ENCODE measurements at places on chromosomes 13 and 19.

DNA sequence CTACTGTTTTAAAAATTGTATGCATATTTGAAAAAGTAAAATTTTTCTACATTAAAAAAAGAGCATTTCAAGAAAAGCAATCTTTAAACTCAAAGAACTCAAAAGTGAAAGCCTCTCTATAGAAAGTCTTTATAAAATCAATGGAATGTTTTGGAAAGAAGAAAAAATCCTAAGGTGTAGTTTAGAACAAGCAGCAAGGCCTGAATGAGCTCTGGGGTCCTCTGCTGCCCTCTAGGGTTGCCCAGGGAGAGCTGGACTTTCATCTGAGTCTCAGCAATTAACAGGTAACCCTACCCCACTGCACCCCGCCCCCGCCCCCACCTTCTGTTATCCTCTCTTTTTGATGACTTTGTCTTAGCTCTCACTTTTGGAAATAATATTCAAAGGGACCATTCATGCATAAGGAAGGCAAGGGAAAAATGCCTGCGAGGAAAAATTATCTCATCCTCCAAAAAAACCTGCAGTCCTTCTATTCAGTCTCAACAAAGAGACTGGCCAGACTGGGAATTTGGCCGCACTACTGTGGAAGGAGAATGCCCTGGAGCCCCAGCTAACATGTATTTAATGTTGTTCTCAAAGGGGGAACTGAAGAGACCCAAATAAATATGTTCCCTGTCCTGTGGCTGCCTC is 24.1 kb downstream of the SLC25A30 start:
- peak; percentile 33 for DNase-seq

- no peak for DNase-seq
These were observed 15.2 kb upstream of the SUPT20H start for GRCh38 chr13:37074703-37075102.

GRCh38 chr19:5285955-5286354 is 54.7 kb downstream of the PTPRS start:
- DNase-seq, result no peak

GRCh38 chr19:32809754-32810153 is 59.8 kb downstream of the SLC7A9 start:
- DNase-seq, result no peak

- no peak for DNase-seq
These were observed 59.5 kb downstream of the SLC7A1 start for GRCh38 chr13:29535663-29536655.

- no peak for DNase-seq
These were observed 576 bp upstream of the MZF1 start for GRCh38 chr19:58573658-58574164.

- DNase-seq, result no peak
These were observed 6.4 kb downstream of the ANGPTL4 start for GRCh38 chr19:8370176-8371010.

GRCh38 chr13:38496917-38497316 is 147.3 kb downstream of the UFM1 start:
- no peak for DNase-seq

- no peak for DNase-seq
These were observed 712.5 kb downstream of the DIAPH3 start for GRCh38 chr13:59451236-59451635.

- DNase-seq, result no peak
These were observed 8.7 kb upstream of the INSL3 start for GRCh38 chr19:17829855-17830566.

GRCh38 chr13:71661921-71662320 is 205.1 kb downstream of the DACH1 start:
- no peak for DNase-seq

DNA sequence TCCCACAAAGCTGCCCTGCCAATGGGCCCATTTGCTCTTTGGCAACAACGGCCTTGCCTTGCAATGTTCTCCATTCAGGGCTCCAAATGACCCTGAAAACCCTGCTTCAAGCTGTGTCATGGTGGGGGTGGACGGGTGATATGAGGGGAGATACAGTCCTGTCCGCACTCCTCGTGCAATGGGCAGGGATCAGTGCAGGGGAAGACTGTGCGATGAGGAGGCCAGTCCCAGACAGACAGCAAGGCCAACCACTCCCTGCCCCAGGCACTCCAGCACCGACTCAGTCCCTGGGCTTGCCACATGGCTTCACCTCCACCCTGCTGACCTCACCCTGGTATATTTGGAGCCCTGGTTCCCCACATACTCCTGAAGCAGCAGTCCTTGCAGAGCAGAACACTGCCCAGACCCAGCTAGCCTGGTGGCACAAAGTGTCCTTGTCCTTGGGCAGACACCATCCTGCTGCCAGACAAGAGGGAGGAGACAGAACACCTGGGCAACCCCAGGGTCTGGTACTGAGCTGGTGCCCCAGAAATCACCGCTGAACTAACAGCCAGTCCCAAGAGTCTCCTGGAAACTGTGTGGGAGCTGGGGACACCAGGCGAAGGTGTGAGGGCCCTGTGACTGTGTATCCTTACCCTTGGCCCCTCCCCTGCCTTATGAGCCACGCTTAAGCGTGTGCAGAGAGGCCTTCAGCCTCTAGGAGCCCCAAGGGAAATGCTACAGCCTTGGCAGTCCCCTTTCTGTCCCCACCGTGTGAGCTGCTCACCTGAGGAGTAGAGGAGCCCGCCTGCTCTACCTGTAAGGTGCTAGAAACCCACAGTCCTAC is 9.1 kb upstream of the SLC35E1 start:
- no peak for DNase-seq

DNA sequence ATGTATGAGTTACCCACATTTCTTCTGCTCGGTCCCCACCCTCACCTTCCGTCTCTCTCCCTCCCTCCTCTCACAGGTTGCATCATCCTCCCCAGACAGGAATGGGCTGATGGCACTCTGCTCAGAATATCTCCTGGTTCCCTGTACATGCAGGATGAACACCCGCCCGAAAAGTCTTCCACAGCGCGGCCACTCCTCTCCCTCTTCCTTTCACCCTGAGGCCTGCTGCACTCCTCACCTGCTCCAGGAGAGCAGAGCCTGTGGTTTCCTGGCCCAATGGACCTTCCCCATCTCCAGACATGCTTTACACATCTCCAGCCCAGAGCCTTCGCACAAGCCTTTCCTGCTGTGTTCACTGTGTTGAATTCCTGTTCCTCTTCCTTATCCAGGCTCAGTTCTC is 40.9 kb downstream of the GSX1 start:
- no peak for DNase-seq

GRCh38 chr19:53076984-53077383 is 26.2 kb downstream of the ZNF160 start:
- peak; percentile 4 for DNase-seq

GRCh38 chr19:17076543-17076991 is 990 bp downstream of the MYO9B start:
- DNase-seq, result peak; percentile 50

GRCh38 chr19:2387367-2388288 is 27.6 kb downstream of the TMPRSS9 start:
- DNase-seq, result no peak

DNA sequence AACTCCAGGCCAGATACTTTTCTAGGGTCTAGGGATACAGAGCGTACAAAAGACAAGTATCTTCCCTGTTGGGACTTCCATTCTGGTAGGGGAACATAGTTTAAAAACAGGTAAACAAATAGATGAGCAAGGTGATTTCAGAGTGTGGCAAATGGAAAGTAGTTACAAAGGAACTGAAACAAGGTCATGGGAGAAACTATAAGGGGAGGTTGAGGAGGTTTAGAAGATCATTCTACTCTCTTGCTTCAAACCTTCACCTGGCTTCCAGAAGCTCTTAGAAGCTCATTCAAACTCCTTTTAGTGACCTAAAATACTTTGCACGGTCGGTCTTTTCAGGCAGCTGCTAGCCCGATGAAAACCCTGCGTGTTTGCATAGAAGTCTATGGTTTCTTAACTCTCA is 9.1 kb downstream of the FFAR2 start:
- no peak for DNase-seq

- no peak for DNase-seq
These were observed 20.0 kb upstream of the WTIP start for GRCh38 chr19:34461375-34462100.

DNA sequence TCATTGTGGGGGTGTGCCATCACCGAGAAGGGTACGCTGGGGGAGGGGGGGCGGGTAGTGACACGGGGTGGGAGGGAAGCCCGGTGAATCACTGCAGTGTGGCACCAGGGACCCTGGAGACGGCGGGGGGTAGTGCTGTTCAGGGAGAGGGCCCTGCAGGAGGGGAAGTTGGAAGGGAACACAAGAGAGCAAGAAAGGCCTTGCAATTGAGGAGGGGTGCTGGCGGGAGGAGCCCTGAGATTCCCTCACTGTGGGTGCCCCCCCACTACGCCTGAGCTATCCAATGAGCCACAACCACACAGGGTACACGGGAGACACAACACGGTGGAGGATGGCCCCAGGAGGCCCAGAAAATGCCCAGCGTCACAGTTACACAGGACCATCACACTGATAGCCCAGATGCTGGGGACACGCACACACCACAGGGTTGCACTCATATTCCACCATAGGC is 516 bp upstream of the ATP1A3 start:
- no peak for DNase-seq

DNA sequence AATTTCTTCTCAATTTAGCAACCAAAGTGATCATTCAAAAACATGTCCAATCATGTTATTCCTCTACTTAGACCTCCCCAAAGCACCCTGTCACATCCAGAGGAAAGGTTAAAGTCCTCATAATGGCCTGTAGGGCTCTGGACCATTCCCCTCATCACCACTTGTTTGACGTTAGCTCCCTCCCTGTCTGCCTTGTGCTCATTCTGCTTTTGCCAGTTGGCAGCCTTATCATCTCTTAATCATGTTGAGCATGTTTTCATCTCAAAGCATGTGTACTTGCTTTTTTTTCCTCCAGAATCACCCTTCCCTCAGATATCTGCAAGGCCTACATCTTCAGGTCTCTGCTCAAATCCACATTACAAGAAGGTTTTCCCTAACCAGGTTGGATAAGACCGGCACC is 25.9 kb downstream of the UBAC2 start:
- no peak for DNase-seq

- no peak for DNase-seq
These were observed 20.8 kb upstream of the C19orf12 start for GRCh38 chr19:29735829-29736228.

- no peak for DNase-seq
These were observed 30.2 kb upstream of the C19orf12 start for GRCh38 chr19:29745253-29745652.

GRCh38 chr19:50178320-50178719 is 15.2 kb upstream of the IZUMO2 start:
- DNase-seq, result no peak

DNA sequence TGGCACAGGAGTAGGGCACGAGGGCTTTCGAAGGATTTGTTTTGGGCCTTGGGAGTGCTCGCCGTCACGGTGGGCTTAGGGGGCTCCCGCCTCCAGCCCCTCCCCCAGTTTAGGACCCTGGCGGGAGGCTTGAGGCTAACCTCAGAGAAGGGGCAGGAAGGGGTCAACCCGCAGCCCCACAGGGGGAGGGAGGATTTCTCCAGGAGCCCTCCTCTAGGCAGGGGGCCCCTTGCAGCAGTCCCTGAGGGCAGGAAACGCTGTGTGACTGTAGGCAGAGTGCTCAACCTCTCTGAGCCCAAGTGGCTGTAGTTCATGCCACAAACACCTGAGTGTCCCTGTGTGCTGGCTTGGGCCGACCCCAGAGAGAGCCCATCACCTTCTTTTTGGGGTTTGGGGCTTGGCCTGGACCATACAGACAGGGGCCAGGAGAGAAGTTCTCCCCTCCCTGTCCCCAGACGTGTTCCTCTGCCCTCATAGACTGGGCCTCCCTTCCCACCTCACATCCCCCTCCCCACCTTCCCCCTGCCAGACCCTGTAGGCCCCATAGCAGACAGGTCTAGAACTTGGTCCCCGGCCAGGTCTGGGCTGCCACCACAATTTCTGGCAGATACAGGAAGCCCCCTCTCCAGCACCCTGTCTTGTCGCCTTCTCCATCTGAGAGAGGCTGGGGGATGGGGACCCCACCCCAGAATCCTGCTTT is 8.1 kb downstream of the ISYNA1 start:
- DNase-seq, result no peak

DNA sequence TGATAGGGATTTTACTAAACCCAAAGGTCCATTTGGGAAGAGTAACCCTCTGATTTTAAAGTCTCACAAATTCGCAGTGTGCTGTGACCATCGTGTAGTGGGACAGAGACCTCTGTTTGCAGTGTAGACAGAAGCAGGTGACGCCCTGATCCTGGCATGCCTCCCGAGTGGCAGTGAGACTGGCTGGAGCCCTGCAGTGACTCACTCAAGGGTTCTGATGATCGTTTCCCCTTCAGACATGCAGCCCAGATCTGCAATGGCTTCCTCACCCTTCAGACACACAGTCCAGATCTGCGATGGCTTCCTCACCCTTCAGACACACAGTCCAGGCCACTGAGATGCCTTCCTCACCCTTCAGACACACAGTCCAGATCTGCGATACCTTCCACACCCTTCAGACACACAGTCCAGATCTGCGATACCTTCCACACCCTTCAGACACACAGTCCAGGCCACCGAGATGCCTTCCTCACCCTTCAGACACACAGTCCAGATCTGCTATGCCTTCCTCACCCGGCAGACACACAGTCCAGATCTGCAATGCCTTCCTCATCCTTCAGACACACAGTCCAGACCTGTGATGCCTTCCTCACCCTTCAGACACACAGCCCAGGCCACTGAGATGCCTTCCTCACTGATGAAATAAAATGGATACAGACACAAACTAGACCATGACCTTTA is 125.2 kb downstream of the ATP11A start:
- no peak for DNase-seq

DNA sequence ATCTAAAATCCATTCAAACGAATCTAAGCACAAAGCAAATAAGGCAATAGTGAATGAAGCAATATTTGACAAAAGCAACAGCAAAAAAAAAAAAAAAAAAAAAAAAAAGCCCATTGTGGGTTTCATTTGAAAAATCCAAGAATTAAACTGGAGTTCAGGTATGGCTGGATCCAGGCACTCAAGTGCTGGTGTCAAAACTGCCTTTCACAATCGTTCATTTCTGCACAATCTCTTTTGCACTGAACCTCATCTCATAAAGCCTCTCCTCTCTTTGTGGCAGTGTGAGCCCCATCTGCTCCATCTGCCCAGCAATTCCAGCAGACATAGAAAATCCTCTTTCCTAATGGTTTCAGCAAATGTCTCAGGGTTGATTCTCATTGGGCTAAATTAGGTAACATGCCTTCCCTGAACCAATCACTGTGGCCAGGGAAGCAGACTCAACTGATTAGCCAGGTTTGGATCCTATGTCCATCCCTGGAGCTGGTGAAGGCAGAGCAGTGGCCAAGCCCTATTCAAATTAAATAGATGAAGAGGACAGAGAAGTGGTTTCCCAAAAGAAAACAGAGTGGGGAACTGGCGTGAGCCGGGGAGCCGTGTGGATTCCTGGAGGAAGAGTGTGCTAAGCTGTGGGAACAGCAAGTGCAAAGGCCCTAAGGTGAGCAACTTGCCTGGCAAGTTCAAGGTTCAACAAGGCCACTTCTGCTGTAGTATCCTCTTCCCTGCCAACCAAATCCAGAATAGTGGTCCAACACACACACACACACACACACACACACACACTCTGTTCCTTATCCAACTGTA is 1.2 kb upstream of the HIF3A start:
- no peak for DNase-seq

GRCh38 chr13:101092985-101093384 is 323.3 kb downstream of the NALCN start:
- DNase-seq, result no peak

Measured in activated CD4-positive, alpha-beta T cell treated with anti-CD3 and anti-CD28 coated beads for 48 hours (primary cell).